ENCODE measurements at places on chromosomes 5 and 9. TPM values are rescaled to one million over a fixed set of nuclear protein-coding genes. Genes with fewer than 3 reads are reported as not detected.

- no peak for DNase-seq
These were observed 1.6 kb downstream of the NINJ1 start for GRCh38 chr9:93132287-93132927.

GRCh38 chr5:75584641-75585040 is 26.6 kb upstream of the ANKDD1B start:
- no peak for DNase-seq

DNA sequence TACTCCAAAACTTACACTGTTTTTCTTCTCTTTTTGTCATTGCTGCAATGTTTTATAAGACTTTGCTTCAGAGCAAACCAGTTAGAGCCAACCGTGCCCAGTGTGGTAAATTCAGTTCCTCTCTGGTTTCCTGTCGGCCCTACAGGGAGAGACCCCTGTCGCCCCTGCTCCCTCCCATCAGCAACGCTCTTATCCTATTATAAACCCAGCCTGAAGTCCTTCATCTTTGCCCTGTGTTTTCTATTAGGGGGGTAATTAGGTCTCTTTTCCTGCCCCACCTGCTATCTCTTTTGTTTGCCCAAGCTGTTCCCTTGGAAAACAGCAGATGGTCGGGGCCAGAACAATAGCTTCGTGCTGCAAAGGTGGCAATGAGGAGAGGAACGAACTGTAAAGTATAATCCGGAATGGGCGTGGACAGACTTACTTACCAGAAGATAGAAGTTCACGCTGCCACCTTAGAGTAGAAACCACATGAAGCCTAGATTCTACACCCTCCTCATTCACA is 21.4 kb upstream of the OTULINL start:
- no peak for DNase-seq

DNA sequence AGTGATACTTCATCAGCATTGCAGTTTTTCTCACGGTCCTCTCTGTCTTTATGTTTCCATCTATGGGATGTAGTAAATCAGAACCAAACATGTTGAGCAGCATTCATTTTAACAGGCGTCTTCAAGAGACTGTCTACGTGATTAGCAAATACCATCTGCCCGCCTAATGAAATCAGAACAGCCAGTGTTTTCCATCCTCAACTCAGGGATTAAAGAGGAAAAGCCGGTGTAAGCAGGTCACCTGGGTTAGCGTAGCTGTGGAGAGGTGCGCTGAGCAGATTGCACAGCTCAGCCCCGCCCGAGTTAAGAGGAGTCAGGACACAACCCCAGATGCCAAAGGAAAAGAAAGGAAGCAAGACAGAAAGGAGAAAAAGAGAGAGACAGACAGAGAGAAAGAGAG is 54.3 kb upstream of the ANKRD33B start:
- no peak for DNase-seq

DNA sequence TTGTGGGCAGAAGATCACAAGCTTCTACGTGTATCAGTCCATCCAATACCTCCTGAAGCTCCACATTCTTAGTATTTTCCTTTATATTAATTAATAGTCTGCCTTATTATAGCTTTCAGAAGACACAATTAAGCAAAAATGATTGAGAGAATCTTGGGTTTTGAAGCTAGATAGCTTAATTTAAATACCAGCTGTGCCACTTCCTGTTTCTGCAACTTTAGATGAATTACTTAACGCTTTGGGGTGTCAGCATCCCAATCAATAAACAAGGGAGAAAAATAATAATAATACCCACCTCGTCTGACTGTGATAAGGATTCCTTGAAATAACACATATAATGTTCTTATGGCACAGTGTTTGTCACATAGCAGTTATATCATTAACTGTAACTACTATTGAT is 44.7 kb upstream of the HTR4 start:
- DNase-seq, result no peak

FOXD1 gene
- 10.4 TPM for total RNA-seq
